ENCODE measurements at places on chromosomes 3 and 15. TPM values are rescaled to one million over a fixed set of nuclear protein-coding genes. Genes with fewer than 3 reads are reported as not detected.

Gene GPR176
- polyA plus RNA-seq = 15.1 TPM

Gene H1-8
- not detected for polyA plus RNA-seq

Gene ZIC1
- 0.03 TPM for polyA plus RNA-seq

- DNase-seq = no peak
These were observed 487.5 kb downstream of the GABRG3 start for GRCh38 chr15:27458345-27459084.

- DNase-seq = no peak
These were observed 199.1 kb downstream of the TJP1 start for GRCh38 chr15:29623116-29623639.

GRCh38 chr3:56612146-56612545 lies 55.2 kb downstream of the CCDC66 start:
- no peak for DNase-seq

- no peak for DNase-seq
These were observed 8.0 kb upstream of the LRRIQ4 start for GRCh38 chr3:169804681-169805080.

- no peak for DNase-seq
These were observed 549.5 kb upstream of the GOLIM4 start for GRCh38 chr3:168645180-168645579.

DNA sequence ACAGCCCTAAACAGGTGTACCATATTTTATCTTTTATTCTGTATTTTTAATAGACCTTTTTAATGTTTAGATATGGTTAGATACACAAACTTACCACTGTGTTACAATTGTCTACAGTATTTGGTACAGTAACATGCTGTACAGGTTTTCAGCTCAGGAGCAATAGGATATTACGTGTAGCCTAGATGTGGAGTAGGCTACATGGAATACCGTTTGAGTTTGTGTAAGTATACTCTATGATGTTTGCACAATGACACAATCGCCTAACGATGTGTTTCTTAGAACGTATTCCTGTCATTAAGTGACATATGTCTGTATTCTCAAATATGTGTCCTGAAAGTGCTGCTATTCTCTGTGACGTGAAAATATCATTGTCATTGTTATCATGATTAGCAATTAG lies 62.6 kb downstream of the MFSD1 start:
- DNase-seq = no peak

DNA sequence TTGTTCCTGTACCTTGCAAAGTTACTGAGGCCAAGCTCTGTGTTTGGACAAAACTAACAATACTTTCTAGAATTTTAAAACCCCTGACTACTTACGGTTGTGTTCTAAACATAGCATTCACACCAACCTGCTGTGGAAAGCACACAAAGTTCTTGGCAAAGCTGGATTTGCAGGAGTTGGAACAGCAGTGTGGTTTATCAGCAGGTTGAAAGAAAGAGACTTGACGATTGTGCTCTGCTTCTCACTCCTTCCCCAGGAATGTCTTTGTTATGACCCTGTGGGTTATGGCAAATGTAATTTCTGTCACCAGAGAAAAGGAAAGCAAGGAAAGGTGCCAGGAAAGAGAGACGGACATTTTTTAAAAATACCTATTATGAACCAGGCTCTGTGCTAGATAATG lies 165.5 kb upstream of the TGFBR2 start:
- DNase-seq = no peak

- DNase-seq = peak; percentile 85
These were observed 59.2 kb upstream of the FAM174B start for GRCh38 chr15:92714477-92715401.

DNA sequence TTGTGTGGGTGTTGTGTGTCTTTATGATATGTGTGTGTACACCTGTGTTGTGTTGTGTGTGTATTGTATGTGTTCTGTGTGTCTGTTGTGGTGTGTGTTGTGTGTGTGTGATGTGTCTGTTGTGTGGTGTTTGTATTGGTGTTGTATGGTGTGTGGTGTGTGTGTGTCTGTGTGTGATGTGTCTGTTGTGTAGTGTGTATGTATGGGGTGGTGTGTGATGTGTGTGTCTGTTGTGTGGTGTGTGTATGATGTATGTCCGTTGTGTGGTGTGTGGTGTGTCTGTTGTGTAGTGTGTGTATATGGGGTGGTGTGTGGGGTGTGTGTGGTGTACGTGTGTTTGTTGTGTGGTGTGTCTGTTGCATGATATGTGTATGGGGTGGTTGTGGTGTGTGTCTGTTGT lies 46.6 kb downstream of the ZDHHC19 start:
- DNase-seq = no peak

DNA sequence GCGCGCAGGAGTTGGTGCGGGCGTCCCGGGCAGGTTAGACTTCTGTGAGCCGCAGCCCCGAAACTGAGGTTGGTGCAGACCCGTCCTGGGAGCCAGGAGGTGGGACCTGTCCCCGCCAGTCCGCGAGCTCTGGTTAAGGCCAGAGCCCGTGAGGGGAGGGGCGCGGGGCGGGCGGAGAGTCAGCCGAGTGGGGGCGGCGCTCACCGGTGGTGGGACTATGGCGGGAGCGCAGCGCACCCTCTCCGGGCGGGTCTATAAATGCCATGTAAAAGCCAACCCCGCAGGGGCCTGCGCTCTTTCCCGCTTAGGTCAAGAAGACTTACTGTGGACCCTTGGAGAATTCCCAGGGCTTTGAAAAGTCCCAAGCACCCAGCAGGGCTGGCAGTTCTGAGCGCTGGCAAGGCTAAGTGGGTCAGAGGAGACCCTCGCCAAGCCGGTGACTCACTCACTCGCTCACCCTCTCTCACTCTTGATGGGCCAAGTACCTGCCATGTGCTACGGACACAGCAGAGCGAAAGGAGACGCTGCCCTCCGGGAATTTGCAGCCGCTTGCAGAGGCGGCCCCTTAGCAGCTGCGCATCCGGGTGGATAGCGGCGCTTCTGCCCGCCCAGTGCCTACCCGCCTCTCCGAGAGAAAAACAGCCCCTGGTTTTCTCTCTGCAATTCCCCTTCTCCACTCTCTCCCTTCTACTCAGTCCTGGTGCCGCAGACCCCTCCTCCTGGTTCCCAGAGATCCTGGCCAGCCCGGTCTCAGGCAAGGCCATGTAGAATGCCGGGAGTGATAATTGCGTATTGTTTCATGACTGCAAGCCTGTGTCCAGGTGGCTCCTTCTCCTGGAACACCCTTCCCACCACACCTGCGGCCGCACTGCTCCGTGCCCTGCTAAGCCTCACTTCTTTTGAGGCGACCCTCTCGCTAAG lies at the start of gene ALDH1L1:
ALDH1L1 (minus strand) TSS at position 110 of the 921 bp plus-strand sequence. CDS start 19,607 bp downstream, outside the sequence.
- DNase-seq = peak; percentile 35

DNA sequence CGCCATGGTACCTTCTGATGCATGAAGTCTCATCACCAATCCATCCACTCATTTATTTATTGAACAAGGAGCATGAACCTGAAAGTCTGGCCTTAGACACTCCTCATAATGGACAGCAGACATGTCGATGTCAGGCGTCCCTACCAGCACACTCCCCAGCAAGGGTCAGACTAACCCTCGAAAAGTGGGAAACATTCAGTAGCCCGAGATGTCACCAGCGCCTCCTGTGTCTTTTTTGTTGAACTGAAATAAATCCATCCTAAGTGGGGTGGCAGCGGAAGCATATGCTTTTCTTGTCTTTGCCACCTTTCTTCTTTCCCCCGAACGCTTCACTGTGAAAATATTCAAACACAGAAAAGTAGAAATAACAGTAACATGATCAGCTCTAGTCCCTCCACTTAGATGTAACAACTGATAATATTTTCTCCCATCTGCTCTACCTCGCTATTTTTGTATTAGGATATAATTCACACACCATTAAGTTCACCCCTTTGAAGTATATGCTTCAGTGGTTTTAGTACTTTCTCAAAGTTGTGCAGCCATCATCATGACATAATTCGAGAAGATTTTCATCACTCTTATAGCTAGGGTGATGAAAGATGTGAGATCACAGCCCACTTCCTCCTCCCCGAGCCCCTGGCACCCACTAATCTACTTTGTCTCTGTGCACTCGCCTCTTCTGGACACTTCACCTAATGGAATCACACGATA lies 121.6 kb downstream of the ADAMTS17 start:
- no peak for DNase-seq

GRCh38 chr15:64720188-64720587 lies 55.2 kb downstream of the RBPMS2 start:
- no peak for DNase-seq

DNA sequence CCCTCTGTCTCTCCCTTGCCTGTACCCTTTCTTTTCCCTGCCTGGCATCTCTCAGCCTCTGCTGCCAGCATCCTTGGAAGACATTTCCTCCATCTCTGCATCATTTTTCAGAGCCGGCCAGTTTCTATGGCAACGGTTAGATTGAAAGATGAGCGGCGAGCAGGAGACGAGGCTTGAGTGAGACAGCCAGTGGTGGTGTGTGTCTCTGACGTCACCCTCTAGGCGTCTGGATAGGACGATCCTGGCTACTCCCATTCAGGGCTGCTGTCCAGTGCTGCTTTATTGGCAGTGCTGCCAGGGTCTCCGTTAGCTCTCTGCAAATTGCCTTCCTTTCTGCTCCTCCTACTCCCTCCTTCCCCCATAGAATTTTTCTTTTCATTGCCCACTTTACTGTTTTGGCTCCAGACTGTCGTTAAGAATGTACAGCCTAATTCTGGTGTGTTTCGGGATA lies 57.9 kb downstream of the TRAK1 start:
- DNase-seq = peak; percentile 61
